ENCODE measurements at places on chromosomes 4 and X. TPM values are rescaled to one million over a fixed set of nuclear protein-coding genes. Genes with fewer than 3 reads are reported as not detected.
A peak's percentile ranks its signal among the peaks of the same experiment; 100 is the strongest.

DNA sequence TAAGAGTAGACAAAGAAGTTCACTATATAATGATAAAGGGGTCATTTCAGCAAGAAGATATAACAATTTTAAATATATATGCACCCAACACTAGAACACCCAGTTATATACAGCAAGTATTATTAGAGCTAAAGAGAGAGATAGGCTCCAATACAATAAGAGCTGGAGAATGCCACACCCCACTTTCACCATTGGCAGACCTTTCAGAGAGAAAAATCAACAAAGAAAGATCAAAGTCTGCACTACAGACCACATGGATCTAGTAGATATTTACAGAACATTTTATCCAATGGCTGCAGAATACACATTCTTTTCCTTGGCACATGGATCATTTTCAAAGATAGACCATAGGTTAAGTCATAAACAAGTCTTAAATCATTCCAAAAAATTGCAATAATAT is 479.7 kb upstream of the DIAPH2 start:
- no peak for DNase-seq

GRCh38 chr4:85084371-85085094 is 118.0 kb upstream of the WDFY3 start:
- DNase-seq, result no peak

- DNase-seq, result peak; percentile 26
These were observed 25.1 kb upstream of the CLDN34 start for GRCh38 chrX:9942086-9942485.

- no peak for DNase-seq
These were observed 113.8 kb upstream of the RBPJ start for GRCh38 chr4:26206999-26207398.

GRCh38 chr4:37689353-37690095 is 3.3 kb upstream of the RELL1 start:
- DNase-seq, result no peak

DNA sequence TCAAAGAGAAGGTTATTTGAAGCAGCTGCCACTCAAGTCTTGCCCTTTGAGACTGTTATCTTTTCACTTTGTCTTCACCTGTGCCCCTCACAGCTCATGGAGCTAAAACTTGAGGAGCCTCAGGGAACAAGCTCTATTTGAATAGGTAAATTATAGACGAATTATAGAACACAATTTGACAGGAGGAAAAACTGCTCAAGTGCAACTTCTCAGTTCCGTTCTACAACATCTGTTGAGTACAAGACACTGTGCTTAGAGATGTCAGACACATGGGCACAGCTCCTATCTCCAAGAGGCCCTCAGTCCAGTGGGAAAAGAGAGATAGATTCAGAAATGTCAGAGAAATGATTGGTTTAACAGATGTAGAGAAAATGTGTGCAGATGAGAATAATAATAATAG is 5.1 kb downstream of the PPP1R2C start:
- DNase-seq, result no peak

GRCh38 chrX:150361070-150361776 is 1.9 kb upstream of the MAMLD1 start:
- peak; percentile 28 for DNase-seq

DNA sequence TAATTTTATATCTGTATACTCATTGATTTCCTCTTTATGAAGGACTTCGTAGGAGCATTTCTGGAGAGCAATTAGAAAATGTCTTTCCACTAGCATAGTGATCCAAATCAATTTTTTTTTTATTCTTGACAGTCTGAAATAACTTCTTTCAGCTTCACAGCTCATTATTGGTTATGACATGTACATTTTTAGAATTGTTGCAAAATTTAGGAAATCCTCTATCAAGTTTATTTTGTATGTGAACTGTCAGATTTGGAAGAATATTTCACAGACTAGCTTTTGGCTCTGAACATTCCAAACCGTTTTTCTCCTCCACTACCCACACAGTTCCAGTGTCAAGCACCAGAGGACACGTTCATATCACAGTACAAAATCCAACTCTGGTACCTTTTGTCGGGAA is 249.6 kb upstream of the ATOH1 start:
- DNase-seq, result no peak

GRCh38 chrX:109987884-109988283 is 15.0 kb upstream of the TMEM164 start:
- DNase-seq, result no peak

GRCh38 chrX:144730471-144730870 is 516.8 kb upstream of the SPANXN1 start:
- no peak for DNase-seq

DNA sequence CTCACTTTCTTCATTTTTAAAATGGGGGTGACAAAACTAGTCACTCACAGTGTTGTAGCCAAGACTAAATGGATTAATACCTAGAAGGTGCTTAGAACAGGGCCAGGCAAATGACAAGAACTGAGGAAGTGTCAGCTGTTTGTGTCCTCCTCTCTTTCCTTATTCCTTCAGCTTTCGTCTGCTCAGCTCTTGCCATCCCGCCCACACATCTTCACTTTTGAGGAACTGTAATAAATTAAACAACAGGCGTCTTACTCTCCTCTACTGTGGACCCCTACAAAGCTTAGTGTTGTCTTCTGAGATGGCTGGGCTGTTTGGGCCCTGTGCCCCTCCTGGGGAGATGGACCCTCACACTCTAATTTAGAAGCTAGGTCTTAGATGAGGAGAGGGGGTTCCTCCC is 2.7 kb downstream of the HPSE start:
- no peak for DNase-seq

DNA sequence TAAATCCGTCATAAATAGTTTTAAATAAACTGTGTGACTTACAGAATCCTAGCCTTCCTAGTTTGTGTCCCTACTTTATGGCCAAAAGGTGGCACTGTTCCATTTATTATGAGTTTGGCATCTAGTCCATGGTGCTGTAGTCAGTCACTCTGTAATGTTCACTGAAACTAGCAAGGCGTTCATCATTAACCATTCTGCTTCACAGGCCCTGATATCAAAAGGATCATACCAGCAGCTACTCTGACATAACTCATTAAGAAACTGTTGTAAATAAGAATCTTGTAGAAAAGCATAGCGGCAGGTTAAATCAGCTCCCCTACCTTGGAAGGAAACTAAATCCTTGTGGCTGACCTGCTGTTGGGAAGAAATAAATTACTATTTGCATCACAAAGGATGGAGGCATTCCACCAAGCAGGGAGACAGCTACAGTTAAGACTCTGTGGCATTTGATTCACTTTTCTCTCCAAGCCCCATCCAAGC is 919.6 kb upstream of the DIAPH2 start:
- no peak for DNase-seq

PFKFB1 gene
- total RNA-seq, result 0.71 TPM

POLA1 gene
- 18.7 TPM for total RNA-seq

CCNB3 gene
- total RNA-seq, result 0.37 TPM

VSIG1 gene
- 1.9 TPM for total RNA-seq

GK2 gene
- not detected for total RNA-seq

SLC49A3 gene
- 2.3 TPM for total RNA-seq

GABRE gene
- not detected for total RNA-seq
